IPS DF 6.9 (cell line): ENCODE measurements at places on chromosomes 11 and 22.
A peak's percentile ranks its signal among the peaks of the same experiment; 100 is the strongest.

DNA sequence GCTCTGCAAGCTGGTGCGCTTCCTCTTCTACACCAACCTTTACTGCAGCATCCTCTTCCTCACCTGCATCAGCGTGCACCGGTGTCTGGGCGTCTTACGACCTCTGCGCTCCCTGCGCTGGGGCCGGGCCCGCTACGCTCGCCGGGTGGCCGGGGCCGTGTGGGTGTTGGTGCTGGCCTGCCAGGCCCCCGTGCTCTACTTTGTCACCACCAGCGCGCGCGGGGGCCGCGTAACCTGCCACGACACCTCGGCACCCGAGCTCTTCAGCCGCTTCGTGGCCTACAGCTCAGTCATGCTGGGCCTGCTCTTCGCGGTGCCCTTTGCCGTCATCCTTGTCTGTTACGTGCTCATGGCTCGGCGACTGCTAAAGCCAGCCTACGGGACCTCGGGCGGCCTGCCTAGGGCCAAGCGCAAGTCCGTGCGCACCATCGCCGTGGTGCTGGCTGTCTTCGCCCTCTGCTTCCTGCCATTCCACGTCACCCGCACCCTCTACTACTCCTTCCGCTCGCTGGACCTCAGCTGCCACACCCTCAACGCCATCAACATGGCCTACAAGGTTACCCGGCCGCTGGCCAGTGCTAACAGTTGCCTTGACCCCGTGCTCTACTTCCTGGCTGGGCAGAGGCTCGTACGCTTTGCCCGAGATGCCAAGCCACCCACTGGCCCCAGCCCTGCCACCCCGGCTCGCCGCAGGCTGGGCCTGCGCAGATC, 16.5 kb downstream of the P2RY2 start:
- no peak overlapping the region for H3K4me3 ChIP-seq
- H3K36me3 ChIP-seq, result no peaks in the 10 kb centered on the region
- no peak for DNase-seq
- H3K27me3 ChIP-seq, result no peaks in the 10 kb centered on the region
- no peak overlapping the region for H3K27ac ChIP-seq

DNA sequence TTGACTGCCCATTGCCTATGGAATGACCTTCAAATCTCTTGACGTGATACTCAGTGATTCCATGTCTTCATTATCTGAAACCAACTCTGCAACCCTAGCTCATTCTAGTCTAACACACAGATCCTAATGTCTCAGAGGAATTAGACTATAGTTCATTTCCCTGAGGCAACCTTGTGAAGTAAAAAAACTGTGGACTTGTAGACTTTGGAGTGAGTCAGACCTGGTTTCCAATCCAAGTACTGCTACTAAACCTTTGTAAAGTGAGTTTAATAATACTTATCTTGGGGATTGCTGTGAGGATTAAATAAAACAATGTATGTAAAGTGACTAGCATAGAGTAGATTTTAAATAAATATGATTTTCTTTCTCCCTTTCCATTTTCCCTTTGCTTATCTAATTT, 226.1 kb downstream of the BLID start:
- no peak for DNase-seq
- no peaks in the 10 kb centered on the region for H3K27me3 ChIP-seq
- H3K36me3 ChIP-seq, result no peaks in the 10 kb centered on the region
- H3K4me1 ChIP-seq, result no peaks in the 10 kb centered on the region; the same call in 1 of the 2 replicates
- no peak overlapping the region for H3K27ac ChIP-seq

DNA sequence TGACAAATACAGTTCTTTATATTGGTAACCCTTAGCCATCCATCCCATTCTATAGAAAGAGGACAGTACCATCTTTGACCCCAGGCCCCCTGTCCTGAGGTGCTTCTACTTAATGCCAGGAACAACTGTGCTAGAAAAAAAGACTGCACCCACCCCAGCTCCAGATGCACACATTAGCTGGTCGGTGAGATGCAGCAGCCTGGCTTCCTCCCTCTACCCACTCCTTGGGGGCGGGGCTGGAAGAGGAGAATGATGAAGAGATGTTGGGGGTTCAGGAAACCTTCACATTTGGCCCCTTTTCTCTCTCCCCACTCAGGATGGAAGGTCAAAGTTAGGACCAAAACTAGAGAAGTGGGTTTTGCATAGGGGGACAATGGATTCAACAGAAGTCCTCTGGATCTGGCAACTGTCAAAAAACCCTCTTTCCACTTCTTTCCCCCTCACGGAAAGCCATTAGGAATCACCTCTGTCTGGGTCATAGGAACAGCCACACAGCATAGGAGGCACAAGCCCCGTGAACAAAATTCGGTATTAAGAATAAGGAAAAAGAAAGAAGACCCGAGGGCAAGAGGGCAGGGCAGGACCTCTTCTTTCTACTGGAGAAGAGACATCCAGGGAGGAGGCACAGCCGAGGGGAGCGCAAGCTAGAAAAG, 755 bp downstream of the NRIP3 start:
- peak overlapping the region; percentile 30; the same call in 1 of the 2 replicates for H3K4me3 ChIP-seq
- no peak for DNase-seq
- no peak overlapping the region for H3K27ac ChIP-seq
- no peaks in the 10 kb centered on the region; the same call in 1 of the 2 replicates for H3K36me3 ChIP-seq
- peaks cover 21% of the 10 kb centered on the region; the same call in 1 of the 2 replicates for H3K27me3 ChIP-seq

GRCh38 chr11:14894657-14895598, 2.9 kb upstream of the CYP2R1 start:
- H3K27me3 ChIP-seq, result peaks cover 2% of the 10 kb centered on the region; the same call in 1 of the 2 replicates
- H3K27ac ChIP-seq, result no peak overlapping the region
- no peaks in the 10 kb centered on the region for H3K36me3 ChIP-seq
- H3K4me3 ChIP-seq, result no peak overlapping the region

DNA sequence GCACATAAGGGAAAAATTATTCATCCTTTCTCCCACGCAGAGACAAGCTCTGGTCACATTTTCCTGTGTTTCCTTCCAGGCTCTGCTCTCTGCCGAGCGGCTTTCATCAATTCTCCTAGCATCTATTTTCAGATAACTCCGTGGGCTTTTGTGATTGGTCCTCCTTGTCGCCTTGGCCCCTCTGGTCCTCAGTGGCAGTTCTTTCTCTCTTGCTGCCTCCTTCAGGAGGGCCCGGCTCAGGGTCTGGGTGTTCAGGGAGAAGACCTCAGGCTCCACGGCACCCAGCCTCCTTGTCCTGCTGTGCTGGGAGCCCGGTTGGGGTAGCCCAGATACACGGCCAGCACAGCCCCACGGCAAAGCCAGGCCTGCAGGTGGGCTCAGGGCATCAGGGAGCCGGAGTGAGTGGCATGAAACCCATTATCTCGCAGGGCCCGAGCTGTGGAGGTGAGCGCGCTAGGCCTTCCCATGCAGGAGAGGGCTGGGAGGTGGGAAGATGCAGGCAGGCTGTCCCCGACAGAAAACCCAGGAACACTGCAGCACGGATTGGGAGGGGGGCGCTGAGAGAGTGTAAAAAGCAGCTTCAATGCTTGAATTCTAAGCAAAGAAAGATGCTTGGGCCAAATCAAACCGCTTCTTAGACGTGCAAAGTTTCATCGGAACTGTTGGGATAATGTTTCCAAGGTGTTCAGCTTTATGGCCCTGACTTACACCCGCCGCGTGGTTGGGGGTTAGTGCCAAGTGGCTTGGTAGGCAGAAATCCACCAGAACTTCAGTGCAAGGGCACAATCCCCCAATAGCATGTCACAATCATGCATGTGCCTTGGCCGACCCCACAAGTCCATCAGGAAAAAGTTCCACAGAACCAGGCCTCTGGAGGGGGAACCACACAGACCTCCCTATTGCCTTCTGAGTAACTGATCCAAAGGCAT, 81.9 kb upstream of the WNT7B start:
- H3K27ac ChIP-seq, result no peak overlapping the region

GRCh38 chr11:131278472-131278871, 91.9 kb upstream of the NTM start:
- H3K4me3 ChIP-seq, result no peak overlapping the region
- DNase-seq, result no peak
- peaks cover 4% of the 10 kb centered on the region for H3K4me1 ChIP-seq
- no peaks in the 10 kb centered on the region for H3K27me3 ChIP-seq
- no peak overlapping the region for H3K27ac ChIP-seq
- H3K36me3 ChIP-seq, result peaks cover 4% of the 10 kb centered on the region

DNA sequence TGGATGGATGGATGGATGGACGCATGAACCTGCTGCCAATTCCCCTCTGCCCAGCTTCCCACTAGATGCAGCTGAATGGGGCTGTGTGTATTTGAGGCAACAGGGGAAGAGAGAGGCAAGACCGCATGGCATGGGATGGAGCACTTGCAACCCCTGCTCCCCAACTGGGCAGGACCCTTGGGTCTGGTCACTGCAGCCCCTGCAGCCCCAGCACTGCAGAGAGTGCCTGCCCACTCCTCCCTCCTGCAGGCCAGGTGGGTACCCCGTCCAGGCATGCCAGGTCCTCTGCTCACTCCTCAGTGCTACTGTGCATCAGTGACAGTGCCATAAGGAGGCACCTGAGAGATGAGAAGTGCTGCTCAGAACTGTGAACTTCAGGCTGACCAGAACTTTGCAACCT, 40.3 kb downstream of the OSBPL5 start:
- no peak overlapping the region for H3K4me3 ChIP-seq
- H3K27ac ChIP-seq, result no peak overlapping the region
- no peaks in the 10 kb centered on the region; the same call in 1 of the 2 replicates for H3K4me1 ChIP-seq
- H3K36me3 ChIP-seq, result no peaks in the 10 kb centered on the region
- no peaks in the 10 kb centered on the region for H3K27me3 ChIP-seq
- DNase-seq, result no peak

GRCh38 chr22:17400305-17400704, 31.0 kb downstream of the CECR2 start:
- no peak overlapping the region for H3K27ac ChIP-seq
- no peaks in the 10 kb centered on the region for H3K36me3 ChIP-seq
- no peak overlapping the region for H3K4me3 ChIP-seq
- DNase-seq, result no peak

GRCh38 chr11:99244613-99245012, 223.9 kb downstream of the CNTN5 start:
- H3K27me3 ChIP-seq, result no peaks in the 10 kb centered on the region
- H3K27ac ChIP-seq, result no peak overlapping the region
- no peaks in the 10 kb centered on the region for H3K4me1 ChIP-seq
- H3K36me3 ChIP-seq, result no peaks in the 10 kb centered on the region

DNA sequence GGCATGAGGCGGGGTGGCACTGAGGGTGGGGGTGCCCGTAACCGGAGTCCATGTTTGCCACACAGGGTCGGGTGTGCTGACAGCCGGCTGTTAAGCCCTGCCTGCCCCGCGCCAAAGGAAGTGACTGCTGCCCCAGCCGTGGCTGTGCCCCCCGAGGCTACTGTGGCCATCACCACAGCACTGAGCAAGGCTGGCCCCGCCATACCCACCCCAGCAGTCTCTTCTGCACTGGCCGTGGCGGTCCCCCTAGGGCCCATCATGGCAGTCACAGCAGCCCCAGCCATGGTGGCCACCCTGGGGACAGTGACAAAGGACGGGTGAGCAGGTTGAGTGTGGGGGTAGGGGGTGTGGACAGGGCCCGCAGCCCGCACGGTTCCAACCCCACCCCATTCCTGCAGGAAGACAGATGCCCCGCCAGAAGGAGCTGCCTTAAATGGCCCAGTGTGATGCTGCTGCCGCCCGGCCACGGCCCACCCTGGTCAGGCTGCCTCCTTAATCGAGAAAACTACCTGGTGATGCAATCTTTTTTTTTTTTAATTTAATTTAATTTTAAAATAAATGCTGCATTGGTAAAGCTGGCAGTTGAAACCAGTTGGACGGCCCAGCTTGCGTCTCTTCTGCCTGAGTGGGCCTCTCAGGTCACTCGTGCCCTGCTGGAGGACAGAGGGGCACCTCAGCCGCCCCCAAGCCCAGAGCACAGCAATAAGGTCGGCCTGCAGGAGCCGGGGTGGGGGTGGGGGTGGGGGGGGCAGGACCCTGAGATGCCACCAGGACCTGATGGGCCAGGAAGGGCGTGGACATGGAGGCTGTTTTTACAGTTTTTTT, 30.8 kb downstream of the SBF1 start:
- H3K4me1 ChIP-seq, result peaks cover 2% of the 10 kb centered on the region; the same call in 1 of the 2 replicates
- no peaks in the 10 kb centered on the region for H3K27me3 ChIP-seq
- peaks cover 19% of the 10 kb centered on the region for H3K36me3 ChIP-seq
- H3K4me3 ChIP-seq, result no peak overlapping the region
- H3K27ac ChIP-seq, result no peak overlapping the region
- DNase-seq, result no peak

DNA sequence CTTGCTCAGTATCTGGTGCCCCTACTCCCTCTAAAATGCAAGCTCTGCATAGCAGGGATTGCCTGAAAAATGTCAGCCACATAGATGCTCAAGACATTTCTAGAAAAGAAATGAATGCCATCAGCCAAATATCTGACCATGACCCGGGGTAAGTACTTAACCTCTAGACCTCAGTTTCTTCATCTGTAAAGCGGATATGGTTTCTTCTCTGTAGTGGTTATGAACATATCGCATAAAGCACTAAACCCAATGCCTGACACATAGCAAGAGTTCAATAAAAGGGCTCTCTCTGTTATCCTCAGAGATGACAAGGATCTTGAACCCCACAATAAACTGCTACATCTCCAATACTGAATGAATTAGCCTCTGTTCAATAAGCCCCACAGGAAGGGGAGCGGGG, 122.6 kb downstream of the ABTB2 start:
- no peaks in the 10 kb centered on the region for H3K27me3 ChIP-seq
- H3K27ac ChIP-seq, result no peak overlapping the region
- no peaks in the 10 kb centered on the region for H3K36me3 ChIP-seq
- DNase-seq, result no peak

- no peaks in the 10 kb centered on the region for H3K27me3 ChIP-seq
- H3K27ac ChIP-seq, result no peak overlapping the region
- H3K4me1 ChIP-seq, result peaks cover 2% of the 10 kb centered on the region; the same call in 1 of the 2 replicates
Observed at GRCh38 chr11:79396001-79396400, 44.8 kb downstream of the TENM4 start.

GRCh38 chr22:33884829-33885228, 35.4 kb downstream of the LARGE1 start:
- no peaks in the 10 kb centered on the region for H3K27me3 ChIP-seq
- peaks cover 8% of the 10 kb centered on the region; the same call in 1 of the 2 replicates for H3K4me1 ChIP-seq
- no peak overlapping the region for H3K4me3 ChIP-seq

- no peak overlapping the region for H3K4me3 ChIP-seq
- no peak overlapping the region for H3K27ac ChIP-seq
- peaks cover 17% of the 10 kb centered on the region for H3K4me1 ChIP-seq
- peaks cover 7% of the 10 kb centered on the region; the same call in 1 of the 2 replicates for H3K27me3 ChIP-seq
- no peak for DNase-seq
Observed at GRCh38 chr11:119796363-119797060, 67.5 kb upstream of the NECTIN1 start.

- no peaks in the 10 kb centered on the region for H3K36me3 ChIP-seq
- no peaks in the 10 kb centered on the region for H3K4me1 ChIP-seq
- no peak overlapping the region for H3K27ac ChIP-seq
Observed at GRCh38 chr22:39800790-39801520, 92.6 kb downstream of the ENTHD1 start.
